Tibial nerve (tissue), 4 donors: ENCODE measurements at places on chromosomes 13 and 19. TPM values are rescaled to one million over a fixed set of nuclear protein-coding genes. Genes with fewer than 3 reads are reported as not detected.

The ZNF582 gene
- 4.6 TPM for total RNA-seq

The MUC16 gene
- total RNA-seq, result under 0.01 TPM

DNA sequence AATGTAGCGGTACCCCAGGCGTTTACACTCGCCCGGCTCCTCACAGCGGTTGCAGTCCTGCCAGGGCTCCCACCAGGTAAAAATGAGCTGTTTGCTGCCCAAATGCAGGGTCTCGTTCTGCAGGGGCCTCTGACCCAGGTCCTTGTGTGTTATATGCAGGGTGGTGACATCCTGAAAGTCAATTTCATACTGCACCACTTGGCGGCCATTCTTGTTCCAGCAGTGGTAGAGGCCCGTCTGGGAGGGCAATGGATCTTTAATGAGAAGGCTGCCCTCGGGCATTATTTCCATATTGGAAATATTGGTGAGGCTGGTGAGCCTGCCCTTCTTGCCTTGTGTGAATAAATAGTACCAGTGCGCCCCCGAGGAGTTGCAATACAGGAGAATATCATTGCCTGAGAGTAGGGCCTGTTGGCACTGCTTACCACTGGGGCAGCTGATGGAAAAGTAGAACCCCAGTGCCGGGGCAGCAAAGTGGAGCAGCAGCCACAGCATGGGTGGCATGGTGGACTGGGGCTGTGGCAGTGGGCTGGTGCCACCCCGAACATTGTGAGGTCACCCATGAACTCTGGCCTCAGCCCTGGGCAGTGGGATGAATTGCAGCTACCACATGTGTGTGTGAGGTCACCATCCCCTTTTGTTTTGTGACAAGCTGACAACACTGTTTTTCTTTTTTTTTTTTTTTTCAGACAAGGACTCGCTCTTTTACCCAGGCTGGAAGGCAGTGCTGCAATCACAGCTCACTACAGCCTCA is at the start of gene FAM187B:
Gene FAM187B (minus strand): TSS at position 563 of the 754 bp plus-strand sequence. CDS start 59 bp downstream, at position 504.
- no peak within 1 kb of the TSS for H3K27ac ChIP-seq
- DNase-seq, result no peak
- no peaks in the 10 kb centered on the region for H3K27me3 ChIP-seq
- H3K4me1 ChIP-seq, result no peaks in the 10 kb centered on the region
- H3K36me3 ChIP-seq, result no peaks in the 10 kb centered on the region

- H3K4me3 ChIP-seq, result peak overlapping the region; percentile 73
- peaks cover 32% of the 10 kb centered on the region for H3K4me1 ChIP-seq
- H3K27ac ChIP-seq, result peak overlapping the region; percentile 86
- no peaks in the 10 kb centered on the region for H3K27me3 ChIP-seq
Measured at GRCh38 chr19:45424191-45425058, 708 bp upstream of the ERCC1 start.

- no peak for DNase-seq
- H3K4me1 ChIP-seq, result peaks cover 8% of the 10 kb centered on the region
- no peaks in the 10 kb centered on the region for H3K27me3 ChIP-seq
- no peak overlapping the region for H3K27ac ChIP-seq
Measured at GRCh38 chr13:40153516-40153915, 498.1 kb downstream of the COG6 start.

The WTIP gene
- 18.4 TPM for total RNA-seq

GRCh38 chr13:93201992-93202558 is 24.5 kb upstream of the GPC6 start:
- DNase-seq, result no peak
- H3K27me3 ChIP-seq, result no peaks in the 10 kb centered on the region
- H3K4me1 ChIP-seq, result no peaks in the 10 kb centered on the region
- H3K4me3 ChIP-seq, result no peak overlapping the region
- H3K36me3 ChIP-seq, result no peaks in the 10 kb centered on the region

DNA sequence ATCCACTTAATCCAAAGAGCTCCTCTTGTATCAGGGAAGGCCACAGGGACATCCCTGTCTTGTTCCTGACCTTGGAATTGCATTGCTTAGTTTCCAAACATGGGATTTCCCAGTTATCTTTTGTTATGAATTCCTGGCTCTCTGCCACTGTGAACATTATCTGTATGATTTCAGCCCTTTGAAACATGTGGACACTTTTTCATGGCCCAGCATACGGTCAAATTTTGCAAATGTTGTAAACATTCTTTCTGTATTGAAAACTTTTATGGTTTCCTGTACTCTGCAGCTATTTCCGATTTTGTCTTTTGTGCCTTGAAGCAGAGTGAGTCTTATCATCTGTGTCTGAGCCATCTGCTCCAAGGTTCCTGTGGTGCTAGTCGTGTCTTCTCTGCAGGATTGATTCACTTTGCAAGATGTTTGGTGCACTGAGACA is 4.5 kb upstream of the CFAP97D2 start:
- no peak overlapping the region for H3K4me3 ChIP-seq
- no peaks in the 10 kb centered on the region for H3K36me3 ChIP-seq
- H3K27ac ChIP-seq, result no peak overlapping the region
- no peaks in the 10 kb centered on the region for H3K4me1 ChIP-seq
- DNase-seq, result no peak
- H3K27me3 ChIP-seq, result no peaks in the 10 kb centered on the region

- no peak for DNase-seq
- no peak overlapping the region for H3K27ac ChIP-seq
- H3K4me3 ChIP-seq, result no peak overlapping the region
- no peaks in the 10 kb centered on the region for H3K4me1 ChIP-seq
- no peaks in the 10 kb centered on the region for H3K27me3 ChIP-seq
- no peaks in the 10 kb centered on the region for H3K36me3 ChIP-seq
Measured at GRCh38 chr19:44666852-44667556, 4.3 kb upstream of the CEACAM19 start.

The CABP5 gene
- total RNA-seq, result not detected

The KIR2DL3 gene
- not detected for total RNA-seq

DNA sequence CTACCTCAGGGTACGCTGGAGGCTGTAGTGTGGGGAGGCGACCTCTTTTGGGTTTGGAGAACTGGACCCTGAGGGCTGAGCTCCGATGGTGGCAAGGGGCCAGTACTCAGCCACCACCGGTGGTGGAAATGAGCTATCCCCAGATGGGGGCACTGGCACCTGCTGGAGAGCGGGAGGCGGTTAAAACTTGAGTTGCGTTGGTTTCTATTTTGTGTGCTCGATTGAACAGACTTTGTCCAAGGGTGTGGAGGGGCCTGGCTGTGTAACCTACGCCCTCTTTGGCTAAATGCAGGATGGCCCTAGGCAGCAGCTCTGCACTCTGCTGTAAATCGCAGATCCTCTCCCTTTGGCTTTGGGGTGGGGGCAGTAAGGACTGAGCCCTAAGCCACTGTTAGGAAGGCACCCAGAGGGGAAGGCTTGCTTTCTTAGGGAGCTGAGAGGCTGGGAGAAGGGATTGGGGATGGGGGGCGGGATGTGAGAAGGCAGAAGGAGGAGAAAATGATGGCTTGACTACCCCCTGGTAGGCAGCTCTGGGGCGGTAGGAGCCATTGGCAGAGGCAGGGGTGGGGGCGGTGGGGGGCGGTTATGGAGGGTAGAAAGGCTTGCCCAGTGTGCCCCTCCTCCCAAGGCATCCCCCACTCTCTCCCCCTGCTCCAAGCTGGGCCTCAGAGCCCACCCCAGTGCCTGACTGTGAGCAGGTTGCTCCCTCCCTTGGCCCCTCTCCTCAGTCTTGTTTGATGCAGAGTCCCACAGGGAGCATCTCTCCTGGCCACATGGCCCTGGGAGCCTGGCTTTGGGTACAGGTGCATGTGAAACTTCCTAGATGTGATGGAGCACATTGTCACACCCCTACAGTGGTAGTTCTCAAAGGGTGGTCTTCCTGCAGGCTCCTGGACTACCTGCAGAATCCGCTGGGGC is 5.0 kb downstream of the VSTM2B start:
- DNase-seq, result no peak
- H3K27me3 ChIP-seq, result no peaks in the 10 kb centered on the region
- H3K4me1 ChIP-seq, result peaks cover 13% of the 10 kb centered on the region
- H3K4me3 ChIP-seq, result no peak overlapping the region

DNA sequence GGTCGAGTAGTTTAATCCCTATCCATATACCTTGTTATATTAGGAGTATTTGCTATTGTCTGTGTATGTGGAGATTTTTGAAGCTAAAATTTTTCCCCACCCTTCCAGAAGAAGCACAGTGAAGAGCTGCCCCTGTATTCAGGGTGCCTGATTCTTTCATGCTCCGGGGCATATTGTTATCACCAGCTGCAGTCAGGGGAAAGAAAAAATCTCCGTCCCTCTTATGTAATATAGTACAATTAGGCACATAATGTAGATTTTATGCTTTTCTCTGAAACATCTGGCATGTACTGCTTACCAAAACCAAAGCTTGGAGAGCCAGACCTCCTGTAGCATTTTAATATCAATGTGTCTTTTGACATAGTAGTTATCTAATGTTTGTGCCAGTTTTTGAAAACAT is 214.9 kb upstream of the EDNRB start:
- H3K4me1 ChIP-seq, result no peaks in the 10 kb centered on the region
- H3K27me3 ChIP-seq, result no peaks in the 10 kb centered on the region
- H3K27ac ChIP-seq, result no peak overlapping the region
- no peak for DNase-seq
- H3K4me3 ChIP-seq, result no peak overlapping the region

- peak overlapping the region; percentile 85 for H3K27ac ChIP-seq
- no peak for DNase-seq
- no peaks in the 10 kb centered on the region for H3K36me3 ChIP-seq
- H3K4me1 ChIP-seq, result peaks cover 16% of the 10 kb centered on the region
Measured at GRCh38 chr13:48571126-48571913, 38.4 kb upstream of the RCBTB2 start.

DNA sequence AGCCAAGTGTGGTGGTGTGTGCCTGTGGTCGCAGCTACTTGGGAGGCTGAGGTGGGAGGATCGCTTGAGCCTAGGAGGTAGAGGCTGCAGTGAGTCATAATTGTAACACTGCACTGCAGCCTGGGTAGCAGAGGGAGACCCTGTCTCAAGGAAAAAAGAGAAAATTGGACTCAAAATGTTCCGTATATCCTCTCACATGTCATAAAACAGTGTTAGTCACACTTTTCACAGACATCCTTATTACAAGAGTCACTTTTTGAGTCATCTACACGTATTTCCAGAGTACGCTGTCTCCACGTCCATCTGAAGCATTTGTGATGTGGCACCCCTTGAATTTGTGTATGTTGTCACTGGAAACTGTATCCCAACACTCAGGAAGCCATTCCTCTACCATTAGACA is 133.0 kb downstream of the SIPA1L3 start:
- H3K27me3 ChIP-seq, result no peaks in the 10 kb centered on the region
- H3K4me3 ChIP-seq, result no peak overlapping the region
- peaks cover under 1% of the 10 kb centered on the region for H3K4me1 ChIP-seq
- H3K27ac ChIP-seq, result no peak overlapping the region
- DNase-seq, result no peak

The RNF113B gene
- not detected for total RNA-seq

The TJP3 gene
- 0.21 TPM for total RNA-seq

DNA sequence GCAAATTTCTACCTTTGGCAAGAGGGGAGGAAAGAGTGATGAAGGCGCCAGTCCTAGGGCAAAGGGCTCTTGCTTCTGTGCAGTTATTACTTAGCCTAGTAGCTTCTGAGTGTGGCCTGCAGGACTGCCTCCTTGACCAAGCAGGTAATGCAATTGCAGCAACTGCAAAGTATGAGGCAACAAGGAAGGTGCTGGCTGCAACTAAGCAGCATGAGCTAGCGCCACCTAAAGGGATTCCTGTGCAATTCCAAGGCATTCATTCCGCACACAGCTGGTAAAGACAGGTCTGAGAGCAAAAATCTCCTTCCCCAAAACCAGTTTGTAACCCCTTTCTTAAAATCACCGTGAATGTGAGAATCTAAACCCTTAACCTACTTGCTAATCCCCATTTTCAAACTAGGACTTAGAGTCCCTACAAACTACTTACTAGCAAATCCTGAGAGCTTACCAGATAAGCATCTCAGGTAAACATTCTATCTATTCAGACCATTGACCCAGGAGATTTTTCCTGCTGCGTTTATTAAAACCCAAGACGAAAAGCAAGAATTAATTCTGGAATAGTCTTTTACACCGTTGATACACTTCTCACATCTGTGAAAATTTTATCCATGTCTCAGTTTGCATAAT is 62.9 kb downstream of the DCT start:
- DNase-seq, result no peak
- H3K36me3 ChIP-seq, result no peaks in the 10 kb centered on the region
- no peak overlapping the region for H3K4me3 ChIP-seq
- H3K4me1 ChIP-seq, result no peaks in the 10 kb centered on the region

The KLK3 gene
- total RNA-seq, result not detected

The GTF3A gene
- total RNA-seq, result 113 TPM

GRCh38 chr13:63774133-63774532 is 2358.5 kb upstream of the PCDH20 start:
- no peak overlapping the region for H3K4me3 ChIP-seq
- no peak for DNase-seq
- H3K27me3 ChIP-seq, result no peaks in the 10 kb centered on the region
- H3K36me3 ChIP-seq, result no peaks in the 10 kb centered on the region
- H3K27ac ChIP-seq, result no peak overlapping the region

The ZNF99 gene
- total RNA-seq, result 0.39 TPM

DNA sequence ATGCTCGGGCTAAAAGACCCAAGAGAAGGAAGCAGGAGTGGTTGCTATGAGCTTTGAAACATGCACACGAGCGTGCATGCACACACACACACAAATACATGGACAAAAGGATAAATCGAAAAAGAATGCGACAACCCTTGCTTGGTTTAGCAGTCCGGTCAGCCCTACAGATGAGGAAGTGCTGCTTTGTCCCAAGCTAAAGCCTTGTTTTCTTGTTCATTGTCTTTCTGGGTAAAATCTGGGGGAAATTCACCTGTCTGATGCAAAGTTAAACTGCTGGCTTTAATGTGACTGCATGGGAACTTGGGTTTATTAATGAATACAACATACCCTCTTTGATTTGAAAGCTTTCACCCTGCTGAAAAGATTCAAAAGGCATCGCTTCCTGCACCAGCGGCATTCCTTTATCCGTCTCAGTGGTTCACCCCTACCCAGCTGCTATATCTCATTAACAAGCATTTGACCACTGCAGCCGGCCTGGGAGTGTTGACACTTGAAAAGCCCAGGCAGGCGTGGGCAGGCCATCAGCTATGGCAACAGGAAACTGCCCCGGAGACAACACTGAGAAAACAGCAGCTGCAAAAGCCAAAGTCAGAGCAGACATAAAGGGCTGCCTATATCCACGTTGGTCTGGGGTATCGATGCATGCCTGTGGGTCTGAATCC is 301.7 kb downstream of the NDFIP2 start:
- no peaks in the 10 kb centered on the region for H3K27me3 ChIP-seq
- no peaks in the 10 kb centered on the region for H3K36me3 ChIP-seq
- no peaks in the 10 kb centered on the region for H3K4me1 ChIP-seq
- peak overlapping the region; percentile 8 for H3K27ac ChIP-seq
